Stimulated activated CD4-positive, alpha-beta T cell treated with anti-CD3 and anti-CD28 coated beads, Interleukin-2, amount 100 ng/mL, for 24 hours (primary cell): ENCODE measurements at places on chromosomes 5 and 9.

GRCh38 chr9:105143136-105143430 lies 101.4 kb upstream of the SLC44A1 start:
- DNase-seq: no peak

DNA sequence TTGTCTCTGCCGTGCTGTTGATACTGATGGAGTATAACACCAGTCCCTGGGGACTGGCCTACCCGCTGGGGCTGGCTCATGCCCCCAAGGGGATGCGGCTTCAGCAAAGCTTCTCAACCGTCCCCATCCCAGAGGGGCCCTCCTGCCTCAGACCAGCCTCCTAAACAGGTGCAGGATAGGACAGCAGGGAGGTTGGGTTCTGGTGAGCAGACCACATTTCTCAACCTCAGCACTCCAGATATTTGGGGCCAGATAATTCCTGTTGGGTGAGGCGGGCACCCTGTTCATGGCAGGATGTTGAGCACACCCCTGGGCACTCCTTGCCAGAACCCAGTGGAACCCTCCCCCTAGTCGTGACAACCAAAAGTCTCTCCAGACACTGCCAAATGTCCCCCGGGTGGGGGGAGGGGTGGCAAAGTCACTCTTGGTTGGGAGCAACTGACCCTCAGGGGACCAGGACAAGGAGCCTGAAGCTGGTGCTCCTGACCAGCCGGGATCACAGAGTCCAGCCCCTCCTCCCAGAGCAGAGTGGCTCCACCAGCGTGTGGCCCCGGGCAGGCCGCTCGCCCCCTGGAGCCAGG lies 107.8 kb downstream of the ZNF354C start:
- no peak for DNase-seq

DNA sequence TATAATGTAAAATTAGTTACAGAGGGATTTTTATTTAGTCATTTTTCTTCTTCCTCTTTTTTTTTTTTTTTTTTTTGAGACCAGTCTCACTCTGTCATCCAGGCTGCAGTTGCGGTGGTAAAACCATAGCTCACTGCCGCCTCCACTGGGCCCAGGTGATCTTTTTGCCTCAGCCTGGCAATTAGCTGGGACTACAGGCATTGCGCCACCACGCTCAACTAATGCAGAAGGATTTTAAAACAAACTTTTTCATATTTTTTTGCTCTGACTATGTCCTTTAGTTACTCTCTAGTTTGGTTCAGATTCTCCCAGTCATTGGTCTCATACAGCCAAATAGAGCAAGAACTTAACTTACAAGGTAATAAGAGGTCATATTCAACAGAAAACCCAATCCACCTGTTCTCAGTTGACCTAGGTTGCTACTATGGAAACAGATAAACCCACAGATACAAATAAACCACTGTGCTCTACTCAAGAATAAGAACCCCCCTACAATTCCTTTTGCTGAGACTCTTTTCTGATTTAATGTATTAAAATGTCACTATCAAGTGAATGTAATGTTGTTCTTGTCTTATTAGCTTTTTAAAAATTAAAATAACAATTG lies 50.1 kb upstream of the TTC39B start:
- peak; percentile 38 for DNase-seq

DNA sequence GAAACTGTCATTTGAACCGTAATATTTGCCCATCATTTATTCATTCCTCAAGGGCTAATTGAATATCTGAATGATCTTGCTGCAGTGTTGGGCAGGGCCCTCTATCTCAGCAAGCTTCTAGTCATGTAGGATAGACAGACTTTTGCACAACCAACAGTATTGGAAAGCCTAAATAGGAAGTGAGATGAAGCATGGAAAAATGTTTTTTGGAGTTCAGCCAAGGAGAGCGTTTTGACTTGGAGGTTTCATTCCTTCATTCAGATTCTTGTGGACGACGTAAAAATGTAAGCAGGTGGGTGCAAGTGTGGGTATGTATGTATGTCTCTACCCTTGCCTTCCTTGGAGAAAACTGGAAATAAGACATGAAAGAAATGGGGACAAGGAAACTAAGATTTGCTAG lies 15.5 kb downstream of the DAPK1 start:
- DNase-seq: no peak

DNA sequence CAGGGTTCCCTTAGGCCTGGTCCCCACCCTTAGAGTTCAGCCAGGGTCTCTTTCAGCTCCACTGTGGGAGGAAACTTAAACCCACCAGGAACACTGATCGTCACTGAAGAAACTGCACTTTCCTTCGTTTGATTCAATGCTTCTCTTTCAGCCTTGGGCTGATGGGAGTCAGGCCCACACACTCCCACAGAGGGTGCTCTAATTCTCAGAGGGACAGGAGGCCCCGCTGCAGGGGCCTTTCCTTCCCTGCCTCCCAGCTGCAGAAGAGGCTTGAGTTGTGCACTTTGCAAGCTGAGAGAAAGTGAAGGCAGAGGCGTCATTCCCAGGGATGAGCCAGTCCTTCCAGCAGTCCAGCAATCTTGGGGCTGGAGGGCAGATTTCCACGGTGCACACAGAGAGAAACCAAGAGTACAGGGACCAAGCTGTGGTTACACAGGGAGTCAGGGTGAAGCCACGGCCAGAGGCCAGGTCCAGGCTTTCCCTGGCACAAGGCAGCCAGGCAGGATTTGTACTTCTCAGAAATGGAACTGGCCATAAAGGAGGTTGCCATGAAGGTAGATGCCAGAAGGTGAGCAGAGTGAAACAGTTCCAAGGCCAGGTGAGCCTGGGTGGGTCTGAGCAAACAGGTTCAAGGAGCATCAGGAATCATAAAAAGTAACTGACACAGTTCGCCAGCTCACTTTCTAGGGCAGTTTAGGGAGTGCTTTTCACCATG lies 10.4 kb upstream of the GLIPR2 start:
- DNase-seq: no peak

DNA sequence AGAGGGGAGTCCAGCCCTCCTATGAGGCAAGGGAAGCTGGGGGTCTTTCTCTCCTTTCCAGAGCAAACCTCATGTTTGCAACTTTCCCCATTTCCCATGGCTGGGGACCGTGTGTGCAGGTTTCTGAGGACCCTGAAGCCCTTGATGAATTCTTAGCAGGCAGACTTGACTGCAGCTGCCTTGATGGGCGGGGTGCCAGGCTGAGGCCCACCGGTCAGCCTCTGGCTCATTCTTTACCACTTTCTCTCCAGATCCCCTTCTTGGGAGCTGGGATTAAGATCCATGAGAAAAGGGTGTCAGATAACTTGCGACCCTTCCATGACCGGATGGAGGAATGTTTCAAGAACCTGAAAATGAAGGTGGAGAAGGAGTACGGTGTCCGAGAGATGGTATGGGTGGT lies 30.0 kb upstream of the FOXI1 start:
- DNase-seq: no peak

GRCh38 chr5:156134216-156134615 lies 192.7 kb upstream of the SGCD start:
- no peak for DNase-seq
